ENCODE measurements at places on chromosomes 12 and 14.

- DNase-seq, result no peak
Measured at GRCh38 chr14:57816568-57817284, 49.2 kb downstream of the SLC35F4 start.

DNA sequence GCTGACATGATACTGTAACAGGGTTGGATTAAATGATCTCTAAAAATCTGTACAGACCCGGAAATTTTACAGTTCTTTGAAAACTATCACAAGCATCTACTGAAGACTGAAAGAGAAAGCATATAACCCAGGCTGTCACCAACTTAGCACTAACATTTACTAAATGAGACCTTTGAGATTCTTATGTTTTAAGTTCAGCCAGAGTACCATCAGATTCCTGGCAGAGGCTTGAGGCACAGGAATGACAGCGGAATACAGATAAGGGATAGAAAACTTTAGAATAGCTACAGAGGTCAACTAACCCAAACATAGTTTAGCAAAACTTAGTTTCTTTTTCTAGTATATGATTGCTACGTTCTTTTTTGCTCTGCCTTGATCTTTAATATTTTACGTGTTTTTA is 91.6 kb upstream of the FERMT2 start:
- no peak for DNase-seq

- DNase-seq, result no peak
Measured at GRCh38 chr12:124387528-124387911, 92.6 kb downstream of the RFLNA start.

GRCh38 chr12:93785249-93786010 is 108.3 kb downstream of the CRADD start:
- DNase-seq, result no peak

- no peak for DNase-seq
Measured at GRCh38 chr14:94412671-94413638, 24.6 kb upstream of the SERPINA1 start.

DNA sequence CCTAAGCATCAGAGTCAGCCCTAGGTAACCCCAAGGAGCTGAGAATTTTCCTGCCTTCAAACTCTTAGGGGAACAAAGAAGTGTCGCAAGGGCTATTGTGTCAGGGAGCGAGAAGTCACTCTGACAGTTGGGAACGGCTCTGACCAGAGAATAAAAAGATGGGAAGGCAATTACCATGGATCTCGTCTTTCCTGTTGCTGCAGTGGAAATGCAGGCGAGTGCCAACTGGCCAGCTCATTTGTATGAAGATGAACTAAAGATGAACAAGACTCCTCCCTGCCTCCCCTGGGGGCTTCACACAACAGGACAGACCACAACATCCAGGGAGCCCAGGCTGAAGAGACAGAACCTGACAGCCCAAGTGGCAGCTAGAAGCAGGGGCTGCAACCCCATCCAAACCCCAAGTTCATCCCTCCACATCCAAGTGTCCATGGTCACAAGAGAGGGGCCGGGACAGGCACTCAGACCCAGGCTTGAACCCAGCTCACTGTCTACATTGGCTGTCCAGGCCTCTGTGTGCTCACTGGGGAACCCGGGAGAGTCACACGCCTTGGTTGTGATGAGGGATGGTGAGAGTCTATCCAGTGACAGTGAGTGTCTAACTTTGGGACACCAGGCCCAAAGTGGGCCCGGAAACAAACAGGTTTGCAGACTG is 322.4 kb downstream of the BCL11B start:
- no peak for DNase-seq

- no peak for DNase-seq
Measured at GRCh38 chr14:72557671-72558070, 336.2 kb downstream of the DPF3 start.

DNA sequence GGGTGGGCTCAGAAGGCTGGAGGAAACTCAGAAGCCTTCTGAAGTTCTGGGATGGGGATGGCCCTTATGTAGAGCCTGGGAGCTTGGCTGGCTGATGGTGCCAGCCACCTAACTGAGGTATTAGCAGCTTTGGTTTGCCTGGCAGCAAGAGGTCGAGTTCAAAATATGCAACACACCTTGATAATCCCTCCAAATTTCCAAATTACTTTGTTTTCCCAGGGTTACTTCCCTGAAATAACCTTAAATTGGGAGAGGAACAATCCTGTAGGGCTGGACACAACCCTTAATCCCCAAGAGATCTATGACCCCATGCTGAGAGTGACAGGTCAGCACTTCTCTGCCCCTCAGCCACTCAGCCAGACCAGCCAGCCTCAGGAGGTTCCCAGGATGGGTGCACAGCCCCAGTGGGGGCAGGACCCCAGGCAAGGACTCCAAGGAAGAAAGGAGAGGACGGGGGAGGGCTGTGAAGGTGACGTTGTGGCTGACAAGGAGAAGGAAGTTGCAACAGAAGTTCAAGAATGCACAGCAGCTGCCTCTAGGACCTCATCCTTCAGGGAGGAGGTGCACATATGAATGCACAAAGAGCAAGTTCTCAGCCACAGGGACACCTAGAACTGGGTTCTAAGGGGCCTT is 18.6 kb upstream of the KRT77 start:
- no peak for DNase-seq

GRCh38 chr12:5615760-5616159 is 183.9 kb downstream of the NTF3 start:
- DNase-seq, result no peak

DNA sequence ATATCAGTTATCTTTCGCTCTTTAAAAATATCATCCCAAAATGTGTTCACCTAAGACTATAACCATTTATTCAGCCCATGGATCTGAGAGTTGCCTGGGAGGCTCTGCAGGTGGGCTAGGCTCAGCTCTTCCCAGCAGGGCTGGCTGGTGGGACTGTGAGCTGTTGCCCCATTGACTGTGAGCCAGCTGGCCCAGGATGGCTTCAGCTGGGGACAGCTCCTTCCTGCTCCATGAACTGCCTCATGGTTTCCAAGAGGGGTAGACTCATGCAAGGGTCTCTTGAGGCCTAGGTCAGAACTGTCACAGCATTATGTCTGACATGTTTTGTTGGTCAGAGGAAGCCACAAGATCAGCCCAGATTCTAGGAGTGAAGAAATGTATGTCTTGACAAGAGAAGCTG is 114.1 kb upstream of the E2F7 start:
- no peak for DNase-seq

- DNase-seq, result no peak
Measured at GRCh38 chr12:109729371-109729781, 15.8 kb downstream of the FAM222A start.

DNA sequence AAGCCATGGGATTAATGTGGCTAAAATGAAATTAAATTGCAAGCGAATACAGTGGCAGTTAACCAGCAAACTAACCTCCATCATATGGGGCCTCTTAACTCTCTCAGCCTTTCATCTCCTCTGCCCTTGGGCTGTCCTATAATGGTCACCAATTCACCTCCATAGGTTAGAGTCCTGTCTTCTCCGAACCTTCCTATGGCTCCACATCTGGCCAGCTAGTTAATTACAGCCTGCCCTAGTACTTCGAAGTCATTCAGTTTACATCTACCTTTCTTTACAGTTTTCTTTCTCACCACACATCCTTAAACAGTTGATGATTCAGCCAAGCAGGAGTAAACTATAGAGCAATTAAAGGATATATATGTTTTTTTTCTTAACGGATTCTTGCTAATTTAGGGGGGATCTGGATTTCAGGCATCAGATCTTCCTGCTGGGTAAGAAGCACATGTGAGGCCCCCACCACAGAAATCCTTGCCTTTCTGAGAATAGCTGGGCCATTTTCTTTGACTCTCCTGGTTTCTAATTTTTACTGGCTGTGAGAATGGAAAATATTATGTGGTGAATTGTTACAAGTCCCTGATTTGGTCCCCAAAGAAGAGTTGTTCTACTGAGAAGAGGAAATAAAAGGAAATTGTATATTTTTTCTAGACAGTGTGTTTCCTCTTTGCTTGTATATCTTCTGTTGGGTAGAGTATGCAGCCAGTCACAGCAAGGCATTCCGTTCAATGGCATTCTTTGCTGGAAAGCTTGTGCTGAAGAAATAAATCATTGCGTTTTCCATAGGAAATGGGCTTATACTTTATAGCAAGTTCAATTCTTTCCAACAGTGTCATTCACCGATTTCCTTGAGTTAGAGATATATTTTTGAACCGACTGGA is 16.7 kb downstream of the HMGA2 start:
- no peak for DNase-seq

- no peak for DNase-seq
Measured at GRCh38 chr12:19689801-19690472, 250.6 kb downstream of the AEBP2 start.

GRCh38 chr12:72081777-72082176 is 143.1 kb downstream of the TPH2 start:
- DNase-seq, result no peak

DNA sequence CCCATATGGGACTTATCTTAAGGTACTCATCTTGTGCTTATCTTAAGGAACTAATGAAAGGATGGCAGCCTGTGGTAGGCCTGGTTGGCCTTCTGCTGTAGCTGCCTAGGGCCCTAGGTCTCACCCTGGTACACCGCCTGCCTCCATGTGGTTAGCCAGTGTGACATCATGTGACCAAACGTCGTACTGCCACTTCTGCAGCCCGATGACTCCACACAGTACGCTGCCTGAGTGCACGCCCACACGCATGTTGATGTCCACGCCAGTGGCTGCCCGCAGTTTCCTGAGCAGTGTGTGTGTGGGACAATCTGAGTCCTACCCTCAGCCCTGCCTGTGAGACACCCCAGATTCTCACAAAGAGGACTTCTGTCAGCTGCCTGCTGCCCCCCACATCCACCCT is 5.1 kb downstream of the ADCY4 start:
- DNase-seq, result no peak

GRCh38 chr12:76028571-76029277 is 2.9 kb downstream of the PHLDA1 start:
- no peak for DNase-seq

DNA sequence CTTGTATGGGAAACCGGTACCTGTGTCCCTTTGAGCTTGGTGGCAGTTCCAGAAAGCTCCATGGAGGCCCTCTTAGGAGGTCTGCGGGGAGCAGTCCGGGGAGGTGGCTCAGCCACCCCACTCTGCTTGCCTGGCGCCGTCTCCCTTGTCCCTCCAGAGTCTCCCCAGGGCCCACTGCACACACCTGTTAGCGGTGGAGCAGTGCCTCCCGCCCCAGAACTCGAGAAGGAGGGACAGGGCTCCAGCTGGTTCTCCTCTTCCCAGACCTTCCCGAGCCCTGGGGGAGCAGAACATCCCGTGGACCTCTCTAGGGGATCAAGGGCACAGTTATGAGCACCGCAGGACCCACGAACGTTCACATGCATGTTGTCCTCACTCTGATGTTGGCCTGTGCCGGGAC is 10.8 kb downstream of the ASPG start:
- DNase-seq, result no peak

DNA sequence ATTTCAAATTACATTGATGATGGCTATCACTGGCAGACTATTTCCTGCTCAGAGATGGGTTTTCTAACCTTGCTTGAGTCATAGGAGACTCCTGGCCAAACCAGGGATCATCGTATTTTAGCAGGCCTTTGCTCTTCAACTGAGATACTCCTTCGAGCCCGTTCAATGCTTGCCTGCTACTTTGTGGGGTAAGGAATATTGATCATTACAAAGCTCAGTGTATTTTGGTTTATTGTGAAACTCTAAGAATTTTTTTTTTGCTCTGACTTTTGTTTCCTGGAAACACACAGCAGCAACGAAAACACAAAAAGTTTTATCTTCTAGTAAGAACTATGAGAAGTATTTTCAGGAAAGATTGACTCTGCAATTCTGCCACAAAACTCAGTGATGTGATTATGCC is 4.1 kb downstream of the GPRC5D start:
- no peak for DNase-seq

DNA sequence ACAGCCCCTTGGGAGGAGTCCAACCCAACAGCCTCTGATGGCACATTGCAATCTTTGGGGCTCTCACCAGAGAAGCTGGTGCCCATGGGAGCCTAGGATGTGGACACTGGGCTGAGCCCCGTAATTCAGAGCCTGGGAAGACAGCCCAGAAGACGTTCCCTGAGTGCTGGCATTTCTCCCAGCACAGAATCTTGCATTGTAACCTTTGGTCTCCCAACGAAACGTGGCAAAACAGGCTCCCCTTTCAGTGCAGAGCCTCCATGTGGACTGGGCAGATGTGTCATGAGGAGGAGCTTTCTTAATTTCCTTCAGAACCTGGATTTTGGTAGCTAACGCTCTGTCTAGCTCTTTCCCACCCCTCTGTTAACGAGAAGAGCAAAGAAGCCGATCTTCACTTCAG is 26.3 kb downstream of the BATF start:
- no peak for DNase-seq

- no peak for DNase-seq
Measured at GRCh38 chr12:99389751-99390150, 257.8 kb upstream of the GARIN6 start.

GRCh38 chr12:52452101-52452500 is at the start of gene KRT6B:
KRT6B (minus strand) TSS chr12:52452146; CDS start chr12:52452078, 68 bp downstream.
- no peak for DNase-seq

- peak; percentile 18 for DNase-seq
Measured at GRCh38 chr12:47900131-47901062, 4.4 kb downstream of the VDR start.

GRCh38 chr14:24349742-24350141 is 10.0 kb upstream of the RIPK3 start:
- DNase-seq, result no peak

DNA sequence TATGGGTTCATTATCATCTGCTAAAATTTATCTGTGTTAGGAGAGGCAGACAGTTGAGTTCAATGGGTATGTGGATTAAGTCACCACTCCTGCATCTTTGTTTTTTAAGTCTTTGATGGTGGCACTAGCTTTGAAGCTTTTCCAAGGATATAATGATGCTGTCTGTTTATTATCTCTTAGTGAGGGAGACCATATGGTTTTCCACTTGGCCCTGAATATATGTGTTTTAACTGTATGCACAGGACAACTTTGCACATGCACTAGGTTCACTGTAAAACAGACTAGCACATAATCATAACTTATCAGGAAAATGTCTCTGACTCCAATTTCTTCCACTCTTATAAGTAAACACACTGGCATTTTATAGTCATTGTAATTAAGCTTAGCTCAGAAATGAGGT is 8.9 kb downstream of the OR6C74 start:
- no peak for DNase-seq

DNA sequence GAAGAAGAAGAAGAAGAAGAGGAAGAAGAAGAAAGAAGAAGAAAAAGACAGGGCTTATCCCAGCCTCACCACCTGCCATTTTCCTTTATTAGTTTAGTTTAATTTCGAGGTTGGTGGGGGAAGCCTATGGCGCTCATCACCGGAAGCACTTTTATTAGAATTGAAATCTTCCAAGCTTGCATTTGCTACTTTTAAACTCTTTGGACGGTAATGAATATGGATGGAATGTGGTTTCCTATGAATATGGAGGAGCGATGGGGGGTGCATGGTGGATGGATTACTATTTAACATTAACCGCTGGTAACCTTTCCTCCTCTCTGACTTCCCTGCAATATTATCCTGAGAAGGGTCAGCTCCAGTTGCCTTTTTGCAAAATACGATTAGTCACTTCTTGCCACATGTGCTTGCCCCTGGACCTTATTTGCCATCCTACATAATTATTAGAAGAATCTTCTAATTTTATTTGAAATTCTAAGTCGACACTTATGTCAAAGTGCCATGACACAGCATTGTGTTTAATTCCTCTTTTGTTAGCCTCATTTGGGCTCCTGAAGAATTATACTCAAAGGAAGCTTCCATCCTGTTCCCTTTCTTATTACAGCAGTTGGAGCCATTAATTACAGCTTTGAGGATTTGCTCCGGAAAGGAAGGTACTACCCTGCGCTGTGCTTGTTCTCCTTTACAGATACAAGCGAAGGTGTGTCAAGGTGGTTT is 424.5 kb downstream of the VRK1 start:
- no peak for DNase-seq
